ENCODE measurements at places on chromosomes 4 and X.

DNA sequence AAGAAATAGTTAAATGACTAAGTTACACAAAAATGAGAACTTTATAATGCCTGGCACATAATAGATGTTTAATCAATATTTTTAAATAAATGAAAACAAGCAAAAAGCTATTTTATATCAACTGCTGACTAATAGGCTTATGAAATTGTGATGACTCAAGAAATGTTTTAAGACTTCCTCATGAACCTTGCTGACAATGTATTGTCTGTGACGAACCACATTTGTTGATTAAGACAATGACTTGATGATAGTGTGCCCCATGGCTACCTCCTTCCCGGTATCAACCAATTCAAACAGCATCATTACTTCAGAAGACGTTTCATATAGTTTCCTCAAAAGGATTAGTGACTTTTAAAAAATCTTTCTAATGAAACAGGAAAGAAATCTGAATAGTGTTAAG is 7.9 kb downstream of the CXCL6 start:
- no peak for DNase-seq

GRCh38 chr4:7103607-7104365 is 35.9 kb upstream of the GRPEL1 start:
- no peak for DNase-seq

- no peak for DNase-seq
Measured at GRCh38 chrX:143462696-143463095, 54.6 kb downstream of the SPANXN3 start.

DNA sequence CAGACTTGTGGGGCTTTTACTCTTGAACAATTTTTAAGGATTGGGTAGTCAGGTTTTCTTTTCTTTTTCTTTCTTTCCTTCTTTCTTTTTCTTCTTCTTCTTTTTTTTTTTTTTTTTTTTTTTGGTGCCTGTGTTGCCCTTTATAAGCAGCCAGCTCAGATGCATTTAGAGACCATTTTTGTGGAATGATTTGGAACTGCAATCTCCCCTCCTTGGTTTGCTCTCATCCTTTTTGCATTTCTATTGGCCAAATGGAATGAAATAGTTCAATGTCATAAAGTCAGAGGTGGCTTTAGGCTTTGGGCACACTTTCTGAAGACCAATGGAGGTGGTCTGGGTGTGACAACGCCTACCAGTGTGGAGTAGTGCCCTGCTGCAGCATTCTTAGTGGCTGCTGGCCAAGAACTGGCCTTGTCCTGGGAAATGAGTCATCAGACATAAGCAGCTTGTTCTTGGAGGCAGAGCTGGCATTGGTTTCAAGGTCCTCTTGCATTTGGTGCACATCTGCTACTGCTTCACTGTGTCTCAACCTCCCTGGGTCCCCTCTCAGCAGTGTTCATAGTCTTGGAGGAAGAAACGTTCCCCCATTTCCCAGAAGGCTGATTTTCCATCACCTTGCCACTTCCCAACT is 84.5 kb downstream of the CT47B1 start:
- DNase-seq, result no peak

- DNase-seq, result no peak
Measured at GRCh38 chrX:34927866-34928265, 14.7 kb upstream of the FAM47B start.

GRCh38 chr4:14176613-14177012 is 549.1 kb upstream of the BOD1L1 start:
- DNase-seq, result no peak

DNA sequence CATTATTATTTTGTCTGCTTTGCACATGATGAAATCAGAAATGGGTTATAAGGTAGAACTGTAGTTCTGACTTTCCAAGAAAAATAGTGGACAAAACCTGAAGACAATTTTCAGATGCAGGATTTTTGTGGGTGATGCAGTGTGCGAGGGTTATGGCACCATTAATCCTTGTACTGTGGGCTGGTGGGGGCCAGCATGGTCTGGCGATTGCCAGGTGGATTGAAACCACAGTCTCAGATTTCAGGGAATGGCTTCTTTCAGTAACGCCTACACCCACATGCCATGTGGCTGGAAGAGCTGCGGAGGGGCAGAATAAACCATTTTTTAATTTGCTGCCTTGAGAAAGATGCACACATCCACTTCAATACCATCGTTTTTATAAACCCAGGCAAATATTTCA is 150.5 kb downstream of the ARSF start:
- DNase-seq, result no peak

GRCh38 chrX:34918856-34919255 is 23.7 kb upstream of the FAM47B start:
- DNase-seq, result no peak

DNA sequence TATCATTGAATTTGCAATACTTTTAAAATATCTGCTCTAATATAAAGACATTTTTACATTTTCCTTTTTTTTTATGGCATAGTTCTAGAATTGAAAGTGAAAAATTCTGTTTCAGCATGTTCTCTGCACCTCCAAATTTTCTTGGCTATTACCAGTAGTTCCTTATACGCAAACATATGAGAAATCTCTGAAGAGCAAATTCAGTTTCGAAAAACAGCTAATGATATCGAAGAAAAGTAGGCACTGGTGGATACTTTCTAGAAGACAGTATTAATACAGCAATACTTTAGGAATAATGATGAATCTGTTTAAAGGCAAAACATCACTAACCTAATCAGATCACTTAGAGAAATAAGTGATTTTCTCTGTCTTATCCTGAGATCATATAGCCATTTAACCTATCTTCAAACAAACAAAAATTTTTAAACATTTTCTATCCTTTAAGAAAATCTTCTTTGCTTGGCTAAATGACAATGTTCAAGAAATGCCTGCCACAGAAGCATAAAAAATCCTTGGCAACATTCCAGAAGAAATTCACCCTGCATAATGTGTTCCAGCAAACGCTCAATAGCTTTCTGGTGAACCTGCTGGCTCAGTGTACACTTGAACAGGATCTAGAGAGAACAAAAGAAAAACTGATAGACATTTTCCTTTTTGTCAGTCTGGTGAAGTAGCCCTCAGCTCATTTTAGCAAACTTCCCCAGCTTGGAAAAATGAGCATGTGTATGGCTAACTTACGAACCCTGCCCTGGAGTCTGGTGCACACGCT is 51.2 kb upstream of the KLF3 start:
- DNase-seq, result no peak

DNA sequence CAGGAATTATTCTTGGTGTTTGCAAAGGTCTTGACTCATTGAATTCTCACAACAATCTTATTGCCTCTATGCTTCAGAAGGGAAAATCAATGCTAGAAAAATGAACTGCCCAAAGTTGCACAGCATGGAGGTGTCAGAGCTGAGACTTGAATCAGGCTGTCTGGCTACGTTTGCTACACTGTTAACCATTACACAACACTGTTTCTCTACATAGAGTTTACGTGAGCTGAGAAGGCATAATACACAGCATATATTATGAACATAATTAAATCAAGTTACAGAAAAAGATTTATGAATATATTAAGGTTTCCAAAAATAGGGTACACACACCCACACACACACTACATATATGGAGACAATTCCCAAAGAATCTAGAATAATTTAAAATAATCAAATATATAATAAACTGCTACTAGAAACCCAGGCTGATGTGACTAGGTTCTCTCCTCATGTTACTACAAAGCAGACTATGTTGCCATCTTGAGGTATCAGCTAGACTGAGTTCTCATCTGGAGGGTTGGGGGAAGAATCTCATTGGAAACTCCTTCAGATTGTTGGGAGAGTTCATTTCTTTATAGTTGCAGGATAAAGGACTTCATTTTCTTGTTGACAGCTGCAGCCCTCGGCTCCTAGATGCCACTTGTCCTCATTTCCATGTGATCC is 1270.5 kb downstream of the ARAP2 start:
- no peak for DNase-seq

GRCh38 chr4:2931512-2932301 is 31.5 kb downstream of the NOP14 start:
- peak; percentile 77 for DNase-seq

DNA sequence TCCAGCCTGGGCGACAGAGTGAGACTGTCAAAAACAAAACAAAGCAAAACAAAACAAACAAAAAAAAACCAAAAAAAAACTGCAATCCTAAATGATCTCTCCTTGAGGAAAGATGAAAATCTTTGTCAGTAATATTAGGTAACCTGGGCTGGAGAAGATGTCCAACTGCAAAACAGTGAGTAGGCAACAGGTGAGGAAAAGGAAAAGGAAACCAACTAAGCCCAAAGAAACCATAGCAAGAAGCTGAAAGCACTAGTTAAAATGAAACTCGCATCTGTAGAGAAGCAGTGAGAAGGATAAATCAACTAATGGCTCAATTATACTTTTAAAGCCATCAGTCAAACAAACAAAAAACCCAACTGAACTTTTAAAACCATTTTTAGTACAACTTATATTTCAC is 54.2 kb downstream of the ENOX2 start:
- DNase-seq, result no peak

DNA sequence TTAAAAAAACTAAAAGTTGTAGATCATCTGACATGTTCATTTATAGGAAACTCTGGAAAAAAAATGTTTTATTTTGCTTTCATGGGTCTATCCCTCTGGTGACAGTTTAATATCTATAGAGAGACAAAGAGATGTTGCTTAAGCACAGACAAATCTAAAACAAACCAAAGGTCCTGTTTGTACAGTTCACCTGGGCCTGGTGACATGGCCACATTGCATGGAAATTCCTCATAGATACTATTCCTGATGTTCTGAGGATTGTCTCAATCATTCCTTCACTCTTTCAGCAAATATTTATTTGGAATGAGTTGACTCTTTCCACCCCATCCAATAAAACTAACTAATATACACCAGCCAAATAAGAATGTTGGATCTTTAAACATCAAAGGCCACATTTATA is 259.1 kb upstream of the NOCT start:
- no peak for DNase-seq

- no peak for DNase-seq
Measured at GRCh38 chrX:124346877-124347241, 496 bp downstream of the SH2D1A start.

GRCh38 chr4:14827111-14827510 is 175.2 kb upstream of the CPEB2 start:
- DNase-seq, result no peak

- no peak for DNase-seq
Measured at GRCh38 chr4:107404591-107405300, 315.3 kb downstream of the PAPSS1 start.

DNA sequence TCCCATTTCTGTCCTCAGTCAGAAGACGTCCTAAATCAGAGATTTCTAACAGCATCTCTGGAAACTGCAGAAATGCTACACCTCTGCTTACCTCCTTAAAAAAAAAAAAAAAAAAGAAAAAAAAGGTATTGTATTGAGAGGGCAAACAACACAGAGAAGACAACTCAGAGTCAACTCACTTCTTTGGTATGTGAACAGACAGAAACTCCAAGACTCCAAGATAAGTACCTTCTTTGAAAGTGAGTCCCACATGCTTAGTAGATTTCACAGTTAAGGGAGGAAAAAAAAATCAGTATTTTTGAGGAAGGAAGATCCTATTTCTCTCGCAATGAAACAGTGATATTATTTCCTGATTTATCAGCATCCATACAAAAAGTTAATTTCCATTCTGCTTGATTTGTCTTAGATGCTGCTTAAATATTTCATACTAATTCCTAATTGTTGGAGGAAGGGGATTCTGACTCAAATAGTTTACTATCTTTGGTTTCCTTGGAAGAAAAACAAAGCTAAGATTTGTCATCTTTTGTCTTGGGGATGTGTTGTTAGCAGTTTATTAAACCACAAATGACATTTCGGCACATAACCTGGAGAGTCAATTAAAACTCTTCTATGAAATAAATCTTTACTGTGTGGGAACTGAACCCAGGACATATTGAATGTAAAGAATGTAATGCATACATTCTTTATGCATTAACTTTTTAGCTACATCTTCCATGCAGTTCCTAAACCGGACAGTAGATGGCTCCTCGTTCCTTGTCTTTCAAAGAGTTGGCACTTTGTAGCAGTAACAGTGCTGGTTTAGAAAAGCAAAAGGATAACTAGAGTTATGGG is 4.7 kb downstream of the RASGEF1B start:
- peak; percentile 85 for DNase-seq

GRCh38 chr4:71430609-71431008 is 91.8 kb downstream of the SLC4A4 start:
- DNase-seq, result no peak

DNA sequence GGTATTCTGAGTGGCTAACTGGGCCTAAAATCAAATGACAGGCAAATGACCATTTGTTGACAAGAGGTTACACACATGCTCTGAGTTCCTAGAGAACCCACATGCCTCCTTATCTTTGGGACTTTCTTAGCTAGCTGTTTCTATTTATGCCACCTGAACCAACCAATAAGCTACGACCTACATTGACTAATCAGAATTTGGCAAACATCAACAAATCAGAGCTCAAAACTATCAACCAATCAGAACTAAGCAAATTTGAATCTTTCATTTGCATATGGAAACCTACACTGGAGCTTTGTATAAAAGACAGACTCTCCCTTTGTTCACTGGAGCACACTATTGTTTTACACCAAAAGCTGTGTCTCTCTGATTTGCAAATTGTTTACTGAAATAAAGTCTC is 192.0 kb downstream of the CXXC4 start:
- no peak for DNase-seq

DNA sequence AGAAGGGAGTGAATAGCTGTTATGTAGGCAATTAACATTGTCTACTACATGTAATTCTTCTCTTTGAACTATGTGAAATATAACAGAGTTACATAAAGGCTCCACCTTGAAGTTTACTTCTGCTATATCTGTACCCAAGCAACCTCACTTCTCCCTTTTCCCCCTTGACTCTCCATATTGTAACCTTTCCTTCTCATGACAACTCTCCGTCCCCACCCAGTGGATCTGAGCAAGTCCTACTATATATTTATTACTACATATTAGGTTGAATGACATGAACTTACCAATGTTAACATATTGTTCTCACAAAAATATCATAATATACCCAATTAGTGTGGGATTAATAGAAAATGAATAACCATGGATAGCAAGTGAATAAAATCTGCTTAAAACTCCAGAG is 93.2 kb upstream of the ATP8A1 start:
- DNase-seq, result peak; percentile 44

- no peak for DNase-seq
Measured at GRCh38 chrX:97389761-97390192, 506.1 kb downstream of the RPA4 start.

DNA sequence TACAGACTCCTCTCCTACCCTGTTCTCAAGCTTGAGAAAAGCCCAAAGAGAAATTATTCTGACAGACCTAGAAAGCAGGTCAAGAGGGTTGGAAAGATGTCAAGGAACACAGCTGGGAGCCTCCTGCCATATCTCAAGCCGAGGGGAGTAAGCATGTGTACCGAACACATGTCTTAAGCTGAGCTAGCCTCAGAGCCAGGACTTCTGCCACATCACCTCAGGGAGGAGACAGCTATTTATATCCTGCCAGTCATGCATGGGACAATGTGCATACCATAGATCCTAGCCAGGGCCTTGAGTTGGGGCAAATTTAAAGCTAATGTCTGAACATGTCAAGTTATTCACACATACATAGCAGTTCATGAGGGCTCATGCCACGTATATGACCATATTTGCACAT is 11.8 kb downstream of the TMEM31 start:
- no peak for DNase-seq

GRCh38 chr4:83112678-83113428 is 1.7 kb downstream of the PLAC8 start:
- peak; percentile 34 for DNase-seq

- DNase-seq, result peak; percentile 45
Measured at GRCh38 chrX:154750301-154751202, at the start of gene GAB3. GAB3 (minus strand) TSS chrX:154751077; CDS start chrX:154751025, 52 bp downstream.

GRCh38 chr4:24551492-24552289 is 32.7 kb downstream of the DHX15 start:
- DNase-seq, result no peak

- DNase-seq, result no peak
Measured at GRCh38 chrX:37361596-37361995, 12.4 kb downstream of the PRRG1 start.
